Foreskin keratinocyte (primary cell): ENCODE measurements at places on chromosomes 12 and 14. TPM values are rescaled to one million over a fixed set of nuclear protein-coding genes. Genes with fewer than 3 reads are reported as not detected.

Gene FOXM1
- polyA plus RNA-seq, result 52.8 and 73.4 TPM in 2 replicates

Gene SLC10A1
- not detected in 2 replicates for polyA plus RNA-seq

Gene PDZRN4
- not detected in 2 replicates for polyA plus RNA-seq

Gene VWF
- polyA plus RNA-seq, result under 0.01 and 0.07 TPM in 2 replicates

Gene KRT83
- not detected in 2 replicates for polyA plus RNA-seq

Gene CCDC175
- not detected in 2 replicates for polyA plus RNA-seq
